Stimulated activated naive CD4-positive, alpha-beta T cell (primary cell): ENCODE measurements at places on chromosomes 4 and X.

- DNase-seq, result no peak
Observed at GRCh38 chr4:64518600-64518999, 109.3 kb upstream of the TECRL start.

GRCh38 chr4:54064317-54065111, at the start of gene CHIC2:
TSS of gene CHIC2 (minus strand) at chr4:54064605. CDS start at chr4:54064300, 305 bp downstream.
- DNase-seq, result peak; percentile 93

DNA sequence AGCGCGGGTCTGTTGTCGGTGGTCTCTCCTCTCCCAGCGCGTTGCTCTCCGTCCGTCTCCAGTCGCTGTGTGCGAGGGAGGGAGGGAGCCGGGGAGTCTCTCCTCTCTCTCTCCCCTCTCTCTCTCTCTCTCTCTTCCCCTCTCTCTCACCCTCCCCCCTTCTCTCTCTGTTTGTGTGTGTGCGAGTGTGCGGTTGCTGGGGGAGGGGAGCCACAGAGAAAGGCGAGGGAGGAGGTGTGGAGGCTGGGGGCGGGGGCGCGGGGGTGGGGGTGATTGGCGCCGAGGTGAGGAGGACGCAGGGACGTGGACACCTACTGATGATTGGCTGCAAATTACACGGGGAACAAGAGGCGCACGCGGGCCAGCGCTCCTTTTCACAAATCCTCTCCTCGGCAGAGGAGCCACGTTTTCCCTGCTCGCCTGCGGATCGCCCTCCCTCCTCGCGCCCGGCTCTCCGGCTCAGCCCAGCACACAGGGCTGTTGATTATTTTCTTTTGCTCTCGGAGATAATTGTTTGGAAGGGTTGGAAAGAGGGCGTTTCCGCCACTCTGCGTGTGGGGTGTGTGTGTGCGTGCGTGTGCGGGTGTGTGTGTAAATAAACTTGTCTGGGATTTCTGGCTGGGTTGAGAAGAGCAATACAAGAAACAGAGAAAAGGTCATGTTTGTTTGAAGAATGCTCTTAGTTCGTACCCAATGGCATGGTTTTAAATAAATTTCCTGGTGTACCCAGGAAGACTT, at the start of gene CXXC4:
Gene CXXC4, minus strand, starts transcription at position 73 of the 738 bp plus-strand sequence. CDS start 3,092 bp downstream, outside the sequence.
- no peak for DNase-seq

DNA sequence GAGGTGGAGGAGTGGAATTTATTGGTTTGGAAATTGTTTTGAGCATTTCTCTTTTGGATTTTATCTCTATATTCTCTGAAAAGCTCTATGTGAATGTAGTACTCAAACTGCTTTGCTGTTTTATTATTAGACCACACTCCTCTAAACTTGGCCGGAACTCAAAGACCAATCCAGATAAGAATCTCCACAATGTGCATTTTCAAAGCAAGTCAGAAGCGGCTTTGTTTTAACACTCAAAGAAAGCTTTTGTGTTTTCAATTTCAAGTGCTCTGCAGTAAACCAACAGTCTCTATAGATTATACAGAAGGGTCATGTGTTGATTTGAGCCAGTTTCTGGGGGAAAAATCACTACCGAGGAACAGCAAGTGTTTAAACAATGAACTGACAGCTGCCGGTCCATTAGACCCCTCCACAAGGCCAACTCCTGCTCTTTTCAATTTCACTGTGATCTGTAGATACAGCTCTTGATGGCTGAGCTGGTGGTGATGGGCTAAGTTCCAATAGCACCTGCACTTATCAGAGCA, 79.4 kb downstream of the FTHL17 start:
- no peak for DNase-seq

DNA sequence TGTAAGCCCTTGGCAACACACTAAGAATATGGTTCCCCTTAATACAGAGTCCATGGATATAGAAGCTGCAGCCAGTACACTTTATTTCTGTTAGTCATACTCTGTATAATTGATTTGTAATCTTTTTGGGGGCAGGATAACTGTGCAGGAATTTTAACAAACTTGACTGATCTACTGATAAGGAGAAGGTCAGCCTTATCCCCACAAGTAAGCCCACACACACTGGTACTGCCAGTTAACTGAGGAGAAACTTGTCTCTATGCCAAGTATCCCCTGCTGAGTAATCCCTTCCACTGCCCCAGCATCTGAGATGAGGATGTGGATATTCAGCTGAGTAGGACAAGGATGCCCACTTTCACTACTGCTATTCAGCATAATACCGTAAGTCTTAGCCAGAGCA, 154.9 kb upstream of the CXXC4 start:
- no peak for DNase-seq

DNA sequence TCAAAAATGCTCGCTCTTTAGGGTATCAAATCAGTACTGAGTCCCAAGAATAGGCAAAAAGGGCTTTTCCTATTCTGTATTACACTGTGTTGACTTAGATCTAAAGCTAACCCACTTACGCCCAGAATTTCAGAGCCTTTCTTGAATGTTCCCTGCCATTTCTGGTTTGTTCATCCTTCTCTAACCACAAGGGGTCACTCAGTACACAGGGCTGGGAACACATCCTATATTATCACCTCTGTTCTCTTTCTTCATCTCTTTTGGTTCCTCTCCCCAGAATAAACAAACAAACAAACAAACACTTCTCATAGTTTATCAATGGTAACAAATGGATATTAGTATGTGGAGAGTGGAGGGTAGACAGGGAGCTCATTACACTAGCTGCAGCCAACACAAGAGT, 25.5 kb upstream of the MORC4 start:
- DNase-seq, result no peak

- DNase-seq, result no peak
Observed at GRCh38 chrX:7941390-7942042, 14.3 kb upstream of the PNPLA4 start.

GRCh38 chr4:629636-629914, 4.2 kb downstream of the PDE6B start:
- no peak for DNase-seq

GRCh38 chr4:38585871-38586270, 78.1 kb upstream of the KLF3 start:
- DNase-seq, result no peak

DNA sequence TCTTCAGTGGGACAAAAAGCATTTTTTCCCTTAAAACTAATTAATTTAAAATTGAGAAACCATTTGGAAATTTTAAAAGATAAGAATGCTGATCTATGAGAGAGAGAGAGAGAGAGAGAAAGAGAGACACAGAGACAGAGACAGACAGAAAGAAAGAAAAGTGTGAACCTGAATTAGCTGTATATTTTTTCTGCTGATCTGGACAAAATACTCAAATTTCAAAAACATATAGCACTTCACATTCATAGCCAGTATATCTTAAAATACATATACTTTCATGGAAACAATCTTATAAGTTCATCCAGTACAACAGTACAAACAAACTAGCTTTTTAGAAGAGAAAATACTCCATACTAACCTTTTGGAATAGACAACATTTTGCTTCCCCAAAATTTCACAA, 18.4 kb downstream of the ENOX2 start:
- no peak for DNase-seq

DNA sequence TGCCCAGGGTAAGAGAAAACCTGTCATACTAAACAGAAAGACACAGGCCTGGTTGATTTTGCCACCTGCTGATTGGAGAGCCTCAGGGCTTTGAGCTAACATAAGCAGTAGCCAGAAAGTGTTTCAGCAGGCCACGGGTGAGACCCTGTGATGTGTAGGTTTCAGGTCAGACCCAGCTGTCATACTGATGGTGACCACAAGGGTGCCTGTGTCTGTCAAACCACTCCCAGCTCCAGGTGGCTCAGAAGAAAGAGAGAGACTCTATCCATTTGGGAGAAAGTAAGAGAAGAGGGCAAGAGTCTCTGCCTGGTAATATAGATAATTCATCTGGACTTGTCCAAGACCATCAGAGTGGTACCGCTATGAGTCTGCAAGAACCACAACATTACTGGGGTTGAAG, 72.8 kb upstream of the NLRP2B start:
- no peak for DNase-seq

DNA sequence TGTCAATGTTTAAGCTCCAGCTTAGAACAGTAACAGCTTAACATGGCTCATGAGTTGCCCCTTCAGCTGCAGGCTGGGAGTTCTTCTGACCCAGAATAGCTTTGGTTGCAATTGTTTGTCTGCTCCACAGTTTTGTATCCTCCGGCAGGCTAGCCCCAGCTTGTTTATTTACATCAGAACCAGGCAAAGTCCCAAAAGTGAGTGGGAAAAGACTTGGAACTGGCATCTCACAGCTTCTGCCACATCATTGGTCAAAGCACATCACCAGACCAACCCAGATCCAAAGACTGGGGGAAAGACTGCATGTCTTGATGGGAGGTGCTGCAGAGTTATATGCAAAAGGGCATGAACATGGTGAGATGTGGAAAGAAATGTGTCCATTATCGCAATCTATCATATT, 231.2 kb upstream of the CPEB2 start:
- no peak for DNase-seq

- DNase-seq, result no peak
Observed at GRCh38 chrX:55008571-55009358, 8.6 kb downstream of the APEX2 start.

DNA sequence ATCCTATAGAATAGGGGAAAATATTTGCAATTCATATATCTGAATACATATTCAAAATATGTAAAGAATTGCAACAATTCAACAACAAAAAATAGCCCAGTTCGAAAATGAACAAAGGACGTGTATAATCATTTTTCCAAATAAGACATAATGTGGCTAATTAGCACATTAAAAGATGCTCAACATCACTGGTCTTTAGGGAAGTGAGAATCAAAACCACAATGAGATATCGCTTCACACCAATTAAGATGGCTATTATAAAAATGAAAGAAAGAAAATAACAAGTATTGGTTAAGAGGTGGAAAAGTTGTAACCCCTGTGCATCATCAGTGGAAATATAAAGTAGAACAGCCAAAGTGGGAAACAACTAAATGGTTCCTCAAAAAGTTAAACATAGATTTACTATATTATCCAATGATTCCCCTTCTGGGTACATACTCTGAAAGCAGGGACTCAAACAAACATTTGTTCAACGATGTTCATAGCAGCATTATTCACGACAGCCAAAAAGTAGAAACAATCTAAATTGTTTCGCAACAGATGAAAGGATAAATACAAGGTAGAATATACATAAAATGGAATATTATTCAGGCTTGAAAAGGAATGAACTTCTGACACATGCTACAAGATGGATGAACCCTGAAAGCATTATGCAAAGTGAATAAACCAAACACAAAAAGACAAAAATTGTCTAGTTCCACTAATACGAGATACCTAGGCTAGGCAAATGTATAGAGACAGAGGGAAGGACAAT, 12.7 kb downstream of the FAM13A start:
- no peak for DNase-seq

DNA sequence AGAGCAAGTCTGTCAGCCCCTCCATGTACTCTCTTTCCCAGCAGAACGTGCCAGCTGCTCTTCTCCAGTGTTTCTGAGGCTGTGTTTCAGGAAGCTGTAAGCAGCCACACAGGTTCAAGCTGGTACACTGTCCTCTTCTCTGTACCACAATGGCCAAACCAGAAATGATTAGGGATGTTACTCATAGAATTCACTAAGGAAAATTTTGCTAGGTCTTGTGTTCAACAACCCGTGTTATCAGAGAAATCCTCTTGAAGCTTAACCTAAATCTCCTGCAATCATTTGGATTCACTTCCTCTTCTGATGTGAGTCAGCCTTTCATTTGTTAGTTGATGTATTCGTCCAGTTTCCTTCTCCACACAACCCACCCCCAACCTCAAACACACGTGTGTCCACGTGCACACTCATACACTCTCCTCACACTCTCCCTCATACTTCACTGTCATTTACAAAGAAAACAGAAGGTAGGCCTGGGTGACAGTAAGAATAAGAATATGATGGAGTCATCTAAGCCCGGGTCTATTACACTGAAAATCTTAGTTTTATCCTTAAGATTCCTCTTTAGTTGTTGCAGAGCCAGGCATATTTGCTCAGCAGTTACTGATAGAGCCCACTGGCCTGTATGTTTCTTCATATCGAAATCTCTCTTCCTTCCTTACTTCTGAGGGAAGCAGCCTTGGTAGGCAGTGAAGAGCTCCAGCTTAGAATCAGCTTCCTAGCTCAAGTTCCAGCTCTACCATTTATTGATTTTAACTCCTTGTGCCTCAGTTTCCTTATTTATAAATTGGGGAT, 63.4 kb downstream of the DCUN1D4 start:
- DNase-seq, result no peak

- no peak for DNase-seq
Observed at GRCh38 chrX:119237562-119237942, 1.5 kb downstream of the PGRMC1 start.

GRCh38 chr4:53558065-53558801, 33.1 kb downstream of the LNX1 start:
- no peak for DNase-seq

- DNase-seq, result no peak
Observed at GRCh38 chrX:15769300-15769954, 20.9 kb upstream of the ZRSR2 start.

DNA sequence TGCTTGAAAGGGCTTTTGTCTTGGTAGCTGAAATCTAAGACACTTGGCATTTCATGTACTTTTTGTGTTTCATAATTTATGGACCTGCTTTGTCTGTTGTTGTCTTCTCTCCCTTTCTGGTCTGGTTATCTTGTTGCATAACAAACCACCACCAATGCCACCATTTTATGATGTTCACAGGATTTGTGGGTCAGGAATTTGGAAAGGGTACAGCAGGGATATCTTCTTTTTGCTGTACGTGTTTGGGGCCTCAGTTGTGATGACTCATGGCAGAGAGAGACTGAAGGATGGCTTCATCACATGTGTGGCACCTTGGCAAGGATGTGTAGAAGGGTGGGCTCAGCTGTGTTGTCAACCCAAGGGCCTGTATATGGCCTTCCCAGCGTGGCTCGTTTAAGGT, 35.2 kb downstream of the KDM6A start:
- no peak for DNase-seq

GRCh38 chr4:142475663-142476062, 370.4 kb downstream of the INPP4B start:
- no peak for DNase-seq

- DNase-seq, result no peak
Observed at GRCh38 chr4:105963461-105964400, 68.5 kb downstream of the NPNT start.
